ENCODE measurements at places on chromosomes 3 and 15. TPM values are rescaled to one million over a fixed set of nuclear protein-coding genes. Genes with fewer than 3 reads are reported as not detected.

The EFCAB12 gene
- total RNA-seq, result not detected

The MESP1 gene
- 0.18 TPM for total RNA-seq

The SI gene
- not detected for total RNA-seq

The CCR2 gene
- not detected for total RNA-seq

The SLMAP gene
- total RNA-seq, result 42.8 TPM

The CCR4 gene
- 0.09 TPM for total RNA-seq

The KCNH8 gene
- total RNA-seq, result not detected

The CNTN3 gene
- total RNA-seq, result 0.38 TPM

The RASGRP1 gene
- total RNA-seq, result 0.85 TPM

The ATR gene
- total RNA-seq, result 24.8 TPM

The SLC12A8 gene
- total RNA-seq, result 2.7 TPM

The VPS39 gene
- total RNA-seq, result 29.4 TPM

The ARHGAP31 gene
- total RNA-seq, result 23.5 TPM

The SENP7 gene
- 12.0 TPM for total RNA-seq
